ENCODE measurements at places on chromosomes 12 and 14.

- no peak for DNase-seq
These were observed 112.5 kb upstream of the TMTC2 start for GRCh38 chr12:82574191-82574590.

DNA sequence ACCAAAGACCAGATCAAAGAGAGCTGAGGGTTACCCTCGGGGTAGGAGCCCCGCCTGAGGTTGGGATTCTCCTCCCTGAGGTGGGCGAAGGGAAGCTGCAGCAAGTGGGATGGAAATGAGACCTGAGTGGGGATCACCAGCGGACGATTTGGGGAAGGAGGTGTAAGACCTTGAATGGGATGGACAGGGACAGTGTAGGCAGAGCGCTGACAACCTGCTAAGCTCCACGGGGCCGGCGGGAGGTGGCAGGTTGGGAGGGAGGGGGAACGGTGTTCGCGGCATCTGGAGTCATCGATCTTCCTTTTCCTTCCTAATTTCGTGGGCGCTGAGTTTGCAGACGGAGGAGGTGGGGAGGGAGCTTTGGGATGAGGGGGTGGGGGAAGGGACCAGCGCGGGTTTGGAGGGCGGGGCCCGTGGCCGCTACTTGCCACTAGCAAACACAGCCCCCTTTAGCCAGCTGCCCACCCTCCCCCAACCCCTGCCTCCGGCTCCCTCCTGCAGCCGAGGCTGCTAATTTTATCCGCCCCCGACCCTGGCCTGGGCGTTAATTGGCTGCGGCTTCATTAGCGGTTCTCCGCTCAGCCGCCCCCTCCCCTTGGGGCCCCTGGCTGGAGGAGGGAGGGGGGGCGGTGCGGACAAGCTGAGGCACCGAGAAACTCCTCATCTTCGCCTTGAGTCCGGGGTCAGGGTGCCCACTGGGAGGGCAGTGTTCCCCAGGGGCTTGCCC, 2.8 kb upstream of the SHMT2 start:
- no peak for DNase-seq

DNA sequence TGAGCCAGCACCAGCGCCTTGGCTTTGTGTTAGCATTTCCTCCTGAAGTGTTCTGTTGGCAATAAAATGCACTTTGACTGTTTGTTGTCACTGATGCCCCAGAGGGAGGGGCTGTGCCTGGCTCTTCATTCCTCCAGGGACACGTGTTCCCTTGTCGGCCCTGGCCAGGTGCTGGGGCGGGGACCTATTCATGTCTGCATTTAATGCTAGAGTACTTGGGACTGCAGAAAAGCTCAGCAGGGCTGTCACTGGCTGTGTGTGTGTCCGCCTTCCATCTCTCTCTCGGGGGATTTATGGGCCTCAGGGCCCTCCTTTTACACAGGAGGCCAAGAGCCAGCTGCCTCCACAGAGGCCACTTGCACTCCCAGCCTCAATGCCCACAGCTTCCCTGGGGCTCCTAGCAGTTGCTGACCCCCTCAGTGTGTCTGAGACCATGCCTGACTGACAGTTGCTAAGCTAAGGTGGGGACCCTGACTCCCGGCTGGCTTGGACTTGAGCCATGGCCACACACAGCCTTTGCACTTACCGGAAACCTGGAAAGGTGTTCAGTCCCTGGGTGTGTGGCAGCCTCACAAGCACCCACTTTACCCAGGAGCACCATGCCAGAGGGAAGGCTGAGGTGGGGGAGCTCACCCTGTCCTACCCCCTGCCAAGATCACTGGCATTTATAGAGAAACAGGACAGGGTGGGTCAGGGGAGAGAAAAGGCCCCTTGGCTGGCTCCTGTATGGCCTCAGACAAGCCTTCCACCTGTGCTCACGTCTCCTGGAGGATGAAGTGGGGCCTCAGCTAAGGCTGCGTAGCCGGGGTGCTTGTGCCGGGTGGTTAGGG, 27.8 kb downstream of the HIP1R start:
- no peak for DNase-seq

GRCh38 chr12:116726694-116727093, 11.2 kb downstream of the SPRING1 start:
- DNase-seq = no peak

- DNase-seq = no peak
These were observed 128.3 kb upstream of the STXBP6 start for GRCh38 chr14:25178255-25178654.

Measured in trophoblast cell (in vitro differentiated cells and primary cell).